ENCODE measurements at places on chromosomes 12 and 14.

DNA sequence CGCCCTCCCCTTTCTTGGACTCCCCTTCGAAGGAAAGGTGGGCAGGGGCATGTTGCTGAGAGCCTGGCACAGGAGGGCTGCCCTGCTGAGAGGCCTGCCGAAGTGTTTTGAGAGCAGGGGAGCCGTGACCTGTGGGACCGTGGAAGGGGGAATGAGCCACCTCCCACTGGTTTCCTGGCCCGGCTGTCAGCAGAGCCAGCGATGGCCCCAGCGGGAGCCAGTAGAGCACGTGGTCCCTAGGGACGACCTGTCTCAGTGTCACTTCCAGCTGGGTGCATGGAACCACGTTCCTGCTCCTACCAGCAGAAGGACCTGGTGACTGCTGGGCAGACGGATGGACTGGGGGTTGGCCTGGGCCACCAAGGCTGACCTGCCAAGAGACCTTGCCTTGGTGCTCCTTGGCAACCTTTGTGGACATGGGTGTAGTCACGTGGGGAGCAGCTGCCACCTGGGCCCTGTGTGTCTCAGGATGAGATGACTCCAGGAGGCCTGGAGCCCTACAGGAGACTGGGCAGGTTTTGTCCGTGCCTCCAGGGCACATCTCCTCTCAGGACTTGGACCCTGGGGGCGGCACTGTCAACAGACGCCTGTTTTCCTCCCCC is 34.6 kb downstream of the BEGAIN start:
- no peak for DNase-seq

- DNase-seq, result no peak
Measured at GRCh38 chr14:24398653-24399446, at the start of gene NYNRIN. Gene NYNRIN, plus strand, starts transcription at chr14:24399003. Its CDS starts 244 bp downstream, at chr14:24399247.

DNA sequence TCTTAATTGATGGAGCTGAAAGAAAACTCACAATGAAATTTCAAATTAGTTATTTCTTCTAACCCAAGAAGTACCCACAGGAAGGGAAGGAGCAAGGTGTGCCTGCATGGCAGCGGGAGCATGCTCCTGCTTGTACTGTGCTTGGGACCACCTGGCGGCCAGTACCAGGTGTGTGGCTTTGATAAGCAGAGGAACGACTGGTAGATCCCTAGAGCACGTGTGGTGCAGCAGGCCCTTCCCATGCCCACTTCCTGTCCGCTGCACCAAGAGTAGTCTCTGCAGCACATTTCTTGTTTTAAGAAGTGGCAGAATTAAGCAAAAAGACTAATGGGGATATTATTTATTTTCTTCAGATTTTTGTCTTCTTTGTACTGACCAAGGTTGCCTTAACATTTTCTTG is 122.3 kb upstream of the ATF1 start:
- DNase-seq, result no peak

GRCh38 chr14:24367514-24368211 is at the start of gene NFATC4:
Gene NFATC4, plus strand, starts transcription at chr14:24368184. Its CDS starts 157 bp downstream, at chr14:24368341.
- DNase-seq, result no peak

DNA sequence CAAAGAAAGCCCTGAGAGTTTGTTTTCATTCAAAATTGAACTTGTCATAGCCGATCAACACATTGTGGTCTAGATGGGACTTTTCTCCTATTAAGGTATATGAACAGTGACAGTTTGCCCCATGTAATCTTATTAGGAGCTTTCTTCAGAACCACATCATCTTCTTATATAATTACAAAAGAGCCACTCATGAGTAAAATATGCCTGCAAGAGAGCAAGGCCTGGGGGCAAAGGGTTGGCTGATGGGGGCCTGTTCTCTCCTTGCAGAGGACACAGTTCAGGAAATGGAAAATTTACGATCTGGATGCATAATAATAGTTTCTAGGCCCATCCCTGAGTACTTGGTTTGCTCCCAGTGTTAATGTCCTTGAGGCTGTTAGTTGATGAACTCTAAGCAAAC is 87.8 kb downstream of the FLRT2 start:
- no peak for DNase-seq
